ENCODE measurements at places on chromosomes 5 and 9.

- no peak for DNase-seq
Measured at GRCh38 chr5:74096325-74096724, 470.3 kb downstream of the ARHGEF28 start.

GRCh38 chr5:88880201-88880600 lies 2.8 kb downstream of the MEF2C start:
- no peak for DNase-seq

DNA sequence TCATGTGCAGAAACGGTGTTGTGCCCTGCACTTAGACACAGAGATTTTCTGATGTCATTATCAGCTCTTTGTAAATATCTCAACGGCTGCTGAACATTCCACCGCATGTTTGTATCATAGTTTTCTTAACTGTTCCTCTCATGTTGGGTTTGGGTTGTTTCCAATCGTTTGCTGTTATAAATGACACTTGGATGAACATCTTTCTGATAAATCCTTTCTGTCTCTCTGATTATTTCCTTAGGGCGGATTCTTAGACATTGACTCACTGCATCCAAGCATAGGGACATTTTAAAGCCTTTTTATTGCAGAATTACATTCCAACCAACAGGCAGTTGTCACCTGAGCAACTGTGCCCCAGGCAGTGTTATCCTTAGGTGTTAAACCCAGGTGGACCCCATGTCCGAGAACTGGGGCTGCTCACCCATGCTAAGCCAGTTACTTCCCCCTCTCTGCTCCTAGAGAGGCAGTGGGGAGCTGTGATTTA lies 28.5 kb downstream of the COL5A1 start:
- no peak for DNase-seq

DNA sequence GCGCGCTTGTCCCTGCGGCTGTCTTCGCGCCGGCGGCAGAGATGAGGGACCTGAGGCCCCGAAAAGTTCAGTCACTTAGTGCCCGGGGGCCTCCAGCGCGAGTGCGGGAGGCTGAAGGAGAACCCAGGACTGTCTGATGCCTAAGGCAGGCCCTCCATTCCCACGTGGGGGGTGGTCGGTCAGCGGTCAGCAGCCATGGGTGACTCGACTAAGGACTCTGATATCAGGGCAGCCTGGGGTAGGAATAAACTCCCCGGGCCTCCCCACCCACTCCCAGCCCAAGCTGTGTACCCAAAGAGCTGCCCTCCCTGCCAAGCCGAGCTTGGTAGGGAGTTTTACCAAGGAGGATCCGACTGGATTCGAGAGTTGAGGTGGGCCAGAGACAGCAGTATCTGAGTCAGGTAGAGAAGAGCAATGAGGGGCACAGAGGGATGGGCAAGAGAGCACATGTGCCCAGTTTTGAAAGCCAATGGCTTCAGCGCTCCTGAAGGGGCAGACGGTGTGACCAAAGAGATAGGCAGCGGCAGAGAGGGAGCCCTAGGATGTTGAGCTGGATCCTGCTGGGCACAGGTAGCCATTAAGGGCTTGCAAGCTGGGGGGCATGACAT lies 787 bp downstream of the FGFR4 start:
- no peak for DNase-seq

- DNase-seq, result no peak
Measured at GRCh38 chr5:94397508-94397907, 220.9 kb downstream of the KIAA0825 start.

DNA sequence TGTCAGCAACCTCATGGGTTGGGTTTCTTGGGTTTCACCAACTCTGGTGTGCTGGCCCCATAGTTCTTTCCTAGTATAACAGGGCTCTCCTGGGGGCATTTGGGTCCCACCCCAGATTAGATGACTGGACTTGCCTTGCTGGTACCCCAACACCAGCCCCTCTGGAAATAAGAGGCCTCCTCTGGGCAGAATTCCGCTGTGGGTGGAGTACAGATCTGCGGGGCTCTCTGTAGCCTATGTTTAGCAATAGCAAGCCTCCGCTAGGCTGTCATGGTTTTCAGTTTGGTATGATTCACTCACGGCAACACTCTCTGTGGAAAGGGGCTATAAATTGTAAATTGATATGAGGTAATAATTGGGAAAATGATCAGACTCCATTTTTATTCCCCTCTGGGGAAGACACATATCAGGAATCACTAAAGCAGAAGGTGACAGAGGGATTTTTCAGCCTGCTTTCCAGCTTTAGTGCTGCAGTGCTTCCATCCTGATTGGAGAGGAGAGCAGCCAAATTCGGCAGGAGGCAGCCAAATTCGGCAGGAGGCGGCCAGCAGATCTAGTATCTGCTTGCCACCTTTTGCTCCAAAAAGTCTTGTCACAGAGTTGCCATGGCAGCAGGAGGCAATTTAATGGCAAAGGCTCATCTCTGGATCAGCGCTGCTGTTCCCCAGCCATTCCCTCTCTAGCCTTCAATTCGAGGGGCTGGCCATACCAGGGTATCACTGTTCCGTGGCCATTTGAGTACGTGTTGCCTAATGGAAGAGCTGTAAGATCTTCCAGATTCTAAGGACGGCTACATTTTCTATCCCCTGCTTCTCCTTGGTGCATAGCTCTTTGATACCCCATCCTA lies 84.6 kb downstream of the SLC44A1 start:
- DNase-seq, result no peak

DNA sequence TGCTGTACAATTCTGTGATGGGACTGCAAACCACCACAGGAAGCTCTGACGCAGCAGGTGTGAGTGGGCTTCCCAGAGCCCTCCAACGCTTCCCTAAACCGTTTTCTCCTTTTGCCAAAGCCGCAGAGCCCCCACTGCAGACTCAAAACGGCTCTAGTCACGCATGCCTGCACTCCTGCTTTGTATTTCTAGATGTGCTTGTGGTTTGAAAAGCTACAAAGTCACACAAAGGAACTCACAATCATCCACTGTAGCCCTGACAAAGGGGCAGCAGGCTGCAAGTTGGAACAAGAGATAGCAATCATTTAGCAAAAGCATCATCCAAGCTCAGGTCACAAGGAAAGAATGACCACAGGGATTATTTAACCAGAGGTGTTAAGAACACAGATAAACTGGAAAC lies 79.3 kb downstream of the PTPN3 start:
- no peak for DNase-seq

GRCh38 chr9:106502930-106503329 lies 360.0 kb upstream of the ZNF462 start:
- no peak for DNase-seq

GRCh38 chr5:78588507-78588906 lies 60.1 kb downstream of the LHFPL2 start:
- no peak for DNase-seq

- no peak for DNase-seq
Measured at GRCh38 chr9:88503081-88503844, 31.7 kb upstream of the NXNL2 start.

- DNase-seq, result no peak
Measured at GRCh38 chr9:81083854-81084512, 605.4 kb downstream of the TLE1 start.

DNA sequence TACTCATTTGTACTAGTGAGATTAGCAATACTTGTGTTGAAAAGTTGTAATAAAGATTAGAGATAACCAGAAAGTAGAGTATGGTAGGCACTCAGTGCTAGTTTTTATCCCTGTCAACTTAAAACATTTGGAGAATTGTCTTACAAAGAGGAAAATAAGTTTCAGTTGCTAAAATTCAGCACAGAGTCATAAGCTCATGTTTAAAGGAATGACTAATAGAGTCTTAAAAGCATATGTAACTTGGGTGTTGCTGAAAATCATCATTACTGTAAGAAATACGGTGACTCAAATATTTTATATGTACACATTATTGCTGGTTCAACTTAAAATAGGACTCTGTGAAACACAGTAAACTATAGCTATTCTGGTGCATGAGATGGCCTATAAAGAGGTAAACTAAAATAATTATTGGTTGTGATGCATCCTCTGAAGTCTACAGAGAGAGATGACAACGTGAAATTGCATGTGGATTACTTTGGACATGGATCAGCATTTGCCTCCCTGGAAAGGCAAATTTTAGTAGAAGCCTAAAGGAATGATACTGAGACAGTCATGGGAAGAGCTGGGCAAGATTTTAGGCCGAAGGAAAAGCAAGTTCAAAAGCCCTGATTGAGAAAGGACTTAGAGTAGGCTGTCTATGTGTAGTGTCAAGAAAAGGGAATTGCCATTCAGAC lies 34.6 kb downstream of the SGCD start:
- DNase-seq, result no peak

DNA sequence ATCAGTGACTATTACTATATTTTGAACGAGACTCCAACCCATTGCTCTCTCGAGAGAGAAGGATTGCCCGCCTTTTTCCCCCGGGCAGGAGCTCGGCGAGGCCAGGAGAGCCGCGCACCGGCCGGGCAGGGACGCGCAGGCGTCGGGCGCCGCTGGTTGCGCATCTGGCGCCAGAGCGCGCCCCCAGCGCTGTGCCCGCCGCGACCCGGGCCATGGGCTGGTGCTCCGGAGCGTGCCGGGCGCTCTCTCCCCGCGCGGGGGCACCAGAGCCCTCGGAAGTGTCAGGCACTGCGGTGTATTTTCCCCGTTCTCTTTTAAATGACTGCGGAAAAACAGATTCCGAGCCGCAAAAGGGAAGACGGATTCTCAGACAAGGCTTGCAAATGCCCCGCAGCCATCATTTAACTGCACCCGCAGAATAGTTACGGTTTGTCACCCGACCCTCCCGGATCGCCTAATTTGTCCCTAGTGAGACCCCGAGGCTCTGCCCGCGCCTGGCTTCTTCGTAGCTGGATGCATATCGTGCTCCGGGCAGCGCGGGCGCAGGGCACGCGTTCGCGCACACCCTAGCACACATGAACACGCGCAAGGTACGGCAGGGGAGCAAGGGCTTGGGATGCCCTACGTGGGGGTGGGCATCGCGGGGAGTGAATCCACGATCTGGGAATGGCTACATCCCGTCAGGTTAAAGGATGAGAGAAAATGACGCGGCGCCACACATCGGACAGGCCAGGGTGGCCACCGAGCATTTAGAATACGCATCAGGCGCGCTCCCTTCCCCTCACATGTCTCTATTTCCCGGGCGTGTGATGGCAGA lies 1.1 kb upstream of the NTRK2 start:
- no peak for DNase-seq

- DNase-seq, result no peak
Measured at GRCh38 chr5:108743319-108743718, 4.4 kb upstream of the FER start.

DNA sequence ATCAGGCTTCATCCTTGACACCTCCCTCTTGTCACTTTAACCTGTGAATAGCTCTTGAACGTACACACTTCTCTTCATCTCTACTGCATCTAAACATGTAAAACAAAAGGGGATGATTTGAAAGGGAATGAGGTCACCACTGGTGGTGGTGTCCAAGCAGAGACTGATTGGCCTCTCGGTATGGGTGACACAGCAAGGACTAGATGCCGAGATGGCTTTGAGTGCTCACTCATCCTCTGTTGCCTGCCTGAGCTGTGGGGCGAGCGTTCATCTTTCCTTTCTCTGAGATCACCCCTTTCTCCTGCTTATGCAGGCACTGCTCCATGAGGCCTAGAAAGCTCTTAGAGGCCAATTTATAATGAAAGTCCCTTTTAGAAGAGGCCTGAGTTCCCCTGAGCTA lies 51.9 kb downstream of the SEC61B start:
- no peak for DNase-seq

- DNase-seq, result no peak
Measured at GRCh38 chr9:136717399-136717798, 5.0 kb downstream of the DIPK1B start.

DNA sequence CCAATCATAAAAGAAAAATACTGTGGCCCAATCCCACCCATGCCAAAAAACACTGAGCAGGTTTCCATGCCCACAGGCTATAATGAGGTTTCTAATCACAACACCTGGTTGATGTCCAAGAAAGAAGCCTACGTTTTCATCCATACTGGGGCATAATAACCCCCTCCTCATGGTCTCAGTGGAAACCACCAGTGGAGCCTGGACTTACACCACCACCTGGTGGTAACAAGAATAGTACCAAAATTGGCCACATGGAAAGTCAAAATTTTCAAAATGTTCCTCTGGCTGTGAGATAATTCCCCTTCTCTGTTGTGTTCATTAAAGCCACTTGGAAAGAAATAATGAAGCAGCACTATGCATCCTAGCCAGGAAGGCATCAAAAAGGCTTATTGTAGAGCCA lies 687.3 kb upstream of the ST8SIA4 start:
- no peak for DNase-seq

- DNase-seq, result no peak
Measured at GRCh38 chr9:134325096-134325812, 1.0 kb upstream of the RXRA start.

DNA sequence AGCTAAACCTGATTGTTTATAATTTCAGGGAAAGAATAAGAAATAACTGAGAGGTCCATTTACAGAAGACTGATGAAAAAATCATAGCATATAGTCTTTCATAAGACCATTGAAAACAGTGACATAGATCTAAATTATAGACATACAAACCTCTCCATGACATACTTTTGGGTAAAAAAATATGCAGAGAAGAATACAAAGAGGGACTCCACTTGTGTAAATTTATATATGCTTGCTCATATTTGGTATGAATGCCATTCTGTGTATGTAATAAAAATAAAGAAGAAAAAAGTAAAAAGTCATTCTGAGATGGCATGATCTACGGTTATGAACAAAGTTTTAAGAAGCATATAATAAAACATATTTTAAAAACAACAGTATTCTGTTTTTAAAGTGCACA lies 310.7 kb downstream of the ASTN2 start:
- no peak for DNase-seq

DNA sequence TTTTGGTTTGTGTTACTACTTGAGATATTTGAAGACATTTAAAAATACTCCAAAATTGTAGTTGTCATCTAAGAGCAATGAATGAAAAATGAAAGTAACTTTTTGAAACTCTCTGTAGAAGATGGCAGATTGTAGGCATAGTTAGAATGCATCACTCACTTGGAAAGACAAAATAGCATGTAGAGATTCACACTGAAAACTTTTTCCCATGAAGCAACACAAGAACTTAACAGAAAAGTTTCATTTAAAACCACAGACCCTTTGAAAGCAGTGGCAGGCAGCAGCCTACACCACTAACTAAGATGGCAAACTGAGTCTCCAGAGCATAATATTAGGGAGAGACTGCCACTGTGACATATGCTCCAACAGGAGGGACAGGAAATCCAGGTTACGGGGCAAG lies 18.9 kb upstream of the FAM174A start:
- no peak for DNase-seq

DNA sequence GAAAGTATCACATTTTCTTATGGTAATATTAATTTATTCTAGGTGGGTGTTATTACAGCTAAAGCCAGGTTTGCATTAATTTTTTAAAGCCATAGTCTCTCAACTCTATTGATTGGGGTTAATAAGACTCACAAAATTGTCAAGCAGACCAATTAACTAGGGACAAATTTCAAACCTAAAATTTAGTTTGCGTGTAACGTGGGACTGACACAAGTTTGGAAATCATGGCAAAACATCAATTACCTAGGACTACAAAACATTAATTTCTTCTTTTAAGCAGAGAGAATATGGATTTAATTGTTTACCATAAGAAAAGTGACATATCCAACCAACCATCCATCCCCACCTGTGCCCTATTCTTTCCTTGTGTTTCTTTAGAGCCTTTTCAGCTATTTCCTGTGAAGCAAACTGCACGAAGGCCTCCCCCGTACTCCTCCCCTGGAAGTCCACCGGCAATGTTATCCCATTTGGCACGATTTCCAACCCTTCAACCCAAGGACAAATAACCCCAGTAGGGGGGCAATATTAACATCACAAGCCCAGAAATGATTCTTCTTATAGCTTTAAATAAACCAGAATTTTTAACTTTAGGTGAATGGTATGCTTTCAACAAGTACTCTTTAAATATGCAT lies 4.4 kb downstream of the HNRNPH1 start:
- no peak for DNase-seq

Measured in stimulated activated CD4-positive, alpha-beta T cell treated with anti-CD3 and anti-CD28 coated beads, Interleukin-1b, Interleukin-23, amount 100 ng/mL, for 24 hours (primary cell).